ENCODE measurements at places on chromosomes 11 and 22. TPM values are rescaled to one million over a fixed set of nuclear protein-coding genes. Genes with fewer than 3 reads are reported as not detected.

DNA sequence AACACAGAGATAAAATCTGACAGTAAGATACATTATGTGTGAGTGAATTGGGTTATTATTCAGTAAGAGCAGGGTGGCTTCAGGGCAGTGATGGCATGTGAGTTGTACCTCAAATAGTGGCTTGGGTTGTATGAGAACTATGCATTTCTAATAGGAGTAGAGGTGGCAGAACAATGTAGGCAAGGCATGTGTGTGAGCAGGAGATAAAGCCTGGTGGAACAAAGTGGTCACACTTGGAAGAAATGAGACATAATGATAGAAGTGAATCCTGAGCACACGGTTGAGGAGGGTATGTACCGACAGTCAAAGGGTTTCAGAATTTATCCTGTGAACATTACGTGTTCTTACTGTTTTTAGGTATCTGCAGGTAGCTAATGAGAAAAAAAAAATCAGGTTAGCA lies 159.3 kb downstream of the CASP12 start:
- DNase-seq: no peak

DDB1 gene
- 266 TPM for total RNA-seq

DNA sequence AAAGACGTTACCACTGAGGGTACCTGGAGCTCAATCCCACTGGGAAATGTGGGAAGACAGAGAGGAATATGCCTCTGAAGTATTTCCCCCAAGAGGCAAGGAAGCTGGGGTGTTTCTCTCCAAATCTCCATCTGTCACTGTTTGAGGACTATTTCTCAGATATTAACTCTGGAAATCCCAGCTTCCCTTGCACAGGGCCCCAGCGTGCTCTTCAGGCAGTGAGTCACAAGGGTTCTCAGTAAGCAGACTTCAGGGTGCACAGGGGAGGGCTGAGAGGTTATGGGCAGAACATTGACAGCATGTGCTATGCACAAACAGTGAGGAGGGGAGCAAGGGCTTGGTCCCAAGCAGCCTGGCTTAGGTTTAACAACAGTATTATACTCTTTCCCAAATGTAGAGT lies 60.9 kb upstream of the EED start:
- no peak for DNase-seq

DNA sequence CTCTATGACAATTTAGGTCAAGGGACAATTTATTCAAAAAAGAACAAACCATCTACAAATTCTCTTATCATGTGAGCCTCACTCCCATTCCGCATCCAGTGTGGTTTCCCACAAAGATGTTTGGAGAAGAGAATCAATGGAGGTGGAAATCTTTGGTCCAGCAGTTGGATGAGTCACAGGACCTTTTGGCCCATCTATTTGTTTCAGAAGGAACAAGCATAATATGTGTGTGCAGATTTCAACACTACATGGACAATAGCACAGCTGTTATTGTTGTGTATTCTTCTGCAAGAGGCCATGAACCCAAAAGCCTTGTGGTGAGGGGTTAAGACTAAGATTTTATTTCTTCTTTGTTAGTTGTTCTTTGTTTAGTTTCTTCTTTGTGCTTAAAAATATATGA lies 61.6 kb downstream of the OR10A6 start:
- no peak for DNase-seq
